ENCODE measurements at places on chromosomes 1 and 21. TPM values are rescaled to one million over a fixed set of nuclear protein-coding genes. Genes with fewer than 3 reads are reported as not detected.

DNA sequence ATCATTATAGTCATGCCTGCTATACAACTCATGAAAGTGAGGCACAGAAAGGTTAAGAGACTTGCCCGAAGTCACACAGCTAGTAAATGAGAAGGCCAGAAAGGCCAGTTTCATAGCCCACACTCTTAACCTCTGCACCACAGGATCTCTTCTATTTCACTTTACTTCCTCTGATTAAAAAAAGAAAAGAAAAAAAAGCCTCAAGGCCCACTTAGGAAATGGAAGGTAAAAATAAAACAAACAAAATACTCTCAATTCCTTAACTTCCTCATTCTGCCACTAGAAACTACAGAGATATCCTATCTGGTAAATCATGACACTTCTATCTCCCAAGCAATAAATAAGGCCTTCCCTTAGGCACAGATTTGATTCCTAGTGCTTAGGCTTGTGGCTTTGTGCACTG, 7.6 kb upstream of the ENAH start:
- H3K4me3 ChIP-seq, result no peak overlapping the region
- no peak overlapping the region for H3K27ac ChIP-seq
- DNase-seq, result no peak
- no peaks in the 10 kb centered on the region for H3K4me1 ChIP-seq
- H3K36me3 ChIP-seq, result no peaks in the 10 kb centered on the region
- no peaks in the 10 kb centered on the region for H3K27me3 ChIP-seq

- H3K36me3 ChIP-seq, result no peaks in the 10 kb centered on the region
- H3K27ac ChIP-seq, result no peak overlapping the region
- no peak for DNase-seq
- no peak overlapping the region for H3K4me3 ChIP-seq
- H3K4me1 ChIP-seq, result no peaks in the 10 kb centered on the region
Observed at GRCh38 chr21:35244514-35244913, 195.4 kb upstream of the RUNX1 start.

DNA sequence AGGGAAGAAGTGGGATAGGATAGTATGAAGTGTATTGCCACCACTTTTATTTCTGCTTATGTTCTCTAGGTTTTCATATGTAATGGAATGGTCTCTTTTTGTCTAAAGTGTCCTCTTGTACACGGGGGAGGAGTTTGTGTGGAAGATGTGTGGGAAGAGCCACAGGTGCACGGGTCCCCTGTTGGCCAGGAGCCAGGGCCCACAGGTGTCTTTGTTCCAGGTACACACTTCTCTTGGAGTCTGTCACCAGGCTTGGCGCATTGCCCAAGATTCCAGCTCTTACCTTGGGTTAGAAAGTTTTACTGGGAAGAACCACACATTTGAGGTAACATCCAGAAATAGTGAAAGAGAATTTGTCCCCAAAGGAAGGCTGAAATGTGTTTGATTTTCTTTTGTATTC, 10.5 kb downstream of the TENT5C start:
- no peaks in the 10 kb centered on the region for H3K27me3 ChIP-seq
- no peak overlapping the region for H3K27ac ChIP-seq
- H3K4me1 ChIP-seq, result peaks cover 48% of the 10 kb centered on the region

- H3K27me3 ChIP-seq, result no peaks in the 10 kb centered on the region
- no peak for DNase-seq
- peak overlapping the region; percentile 11 for H3K4me3 ChIP-seq
Observed at GRCh38 chr1:89739013-89739843, 81.6 kb upstream of the LRRC8D start.

PFKFB2 gene
- 3.9 TPM for total RNA-seq

GRCh38 chr1:40221977-40222772, 25.6 kb upstream of the TMCO2 start:
- H3K27me3 ChIP-seq, result no peaks in the 10 kb centered on the region
- H3K4me3 ChIP-seq, result no peak overlapping the region
- no peaks in the 10 kb centered on the region for H3K4me1 ChIP-seq
- DNase-seq, result no peak
- H3K36me3 ChIP-seq, result no peaks in the 10 kb centered on the region

DNA sequence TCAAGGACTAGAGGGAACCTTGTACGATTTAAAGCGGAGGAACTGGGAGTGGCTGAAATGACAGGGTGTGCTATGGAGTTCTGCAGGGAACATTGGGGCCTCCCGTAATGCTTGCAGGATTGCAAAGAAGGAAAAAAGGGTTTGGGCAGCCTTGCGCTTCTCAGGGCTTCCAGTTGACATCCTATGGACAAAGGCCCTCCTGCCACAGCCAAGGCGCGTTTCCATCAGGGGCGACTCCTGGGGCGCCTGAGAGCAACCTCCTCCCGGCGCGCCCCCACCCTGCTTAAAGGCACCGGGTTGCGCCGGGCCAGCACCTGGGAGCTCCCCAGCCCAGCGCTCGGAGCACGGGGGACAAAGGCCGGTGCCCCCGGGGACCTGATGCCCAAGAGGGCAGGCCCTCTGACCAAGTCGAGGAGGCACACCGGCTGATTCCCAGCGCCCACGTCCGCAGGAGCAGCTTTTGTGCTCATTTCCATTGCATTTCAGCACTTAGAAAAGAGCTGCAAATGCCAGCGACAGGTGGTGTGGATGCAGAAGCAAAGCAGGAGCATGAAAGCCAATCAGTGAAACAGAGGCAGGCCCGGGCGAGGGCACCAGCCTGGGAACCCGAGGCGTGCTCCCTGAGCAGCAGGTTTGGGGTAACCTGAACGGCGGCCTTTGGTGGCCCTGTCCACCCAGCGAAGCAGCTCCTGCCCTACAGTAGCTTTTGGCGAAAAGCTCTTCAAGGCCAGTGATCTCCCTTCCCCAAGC, 17.6 kb upstream of the RNF187 start:
- DNase-seq, result no peak
- H3K27me3 ChIP-seq, result no peaks in the 10 kb centered on the region

- H3K4me1 ChIP-seq, result no peaks in the 10 kb centered on the region
- no peak overlapping the region for H3K4me3 ChIP-seq
- DNase-seq, result no peak
- no peak overlapping the region for H3K27ac ChIP-seq
Observed at GRCh38 chr1:62025154-62025553, 169.5 kb upstream of the L1TD1 start.

GRCh38 chr1:7220007-7220406, 434.8 kb downstream of the CAMTA1 start:
- DNase-seq, result no peak
- H3K4me3 ChIP-seq, result no peak overlapping the region
- H3K36me3 ChIP-seq, result no peaks in the 10 kb centered on the region
- no peaks in the 10 kb centered on the region for H3K4me1 ChIP-seq
- H3K27me3 ChIP-seq, result no peaks in the 10 kb centered on the region

GRCh38 chr1:185297982-185298381, 19.1 kb downstream of the IVNS1ABP start:
- H3K27ac ChIP-seq, result no peak overlapping the region
- DNase-seq, result no peak
- peaks cover 60% of the 10 kb centered on the region for H3K36me3 ChIP-seq

ANGPTL1 gene
- not detected for total RNA-seq
